ENCODE measurements at places on chromosomes 1 and 21. TPM values are rescaled to one million over a fixed set of nuclear protein-coding genes. Genes with fewer than 3 reads are reported as not detected.

GRCh38 chr1:117739504-117739903, 133.7 kb downstream of the TENT5C start:
- DNase-seq, result no peak

DENND2D gene
- 113 TPM for total RNA-seq

NGF gene
- total RNA-seq, result 0.97 TPM

SYDE2 gene
- 21.3 TPM for total RNA-seq

GRCh38 chr1:61490924-61491323, 234.0 kb downstream of the TM2D1 start:
- no peak for DNase-seq

DNA sequence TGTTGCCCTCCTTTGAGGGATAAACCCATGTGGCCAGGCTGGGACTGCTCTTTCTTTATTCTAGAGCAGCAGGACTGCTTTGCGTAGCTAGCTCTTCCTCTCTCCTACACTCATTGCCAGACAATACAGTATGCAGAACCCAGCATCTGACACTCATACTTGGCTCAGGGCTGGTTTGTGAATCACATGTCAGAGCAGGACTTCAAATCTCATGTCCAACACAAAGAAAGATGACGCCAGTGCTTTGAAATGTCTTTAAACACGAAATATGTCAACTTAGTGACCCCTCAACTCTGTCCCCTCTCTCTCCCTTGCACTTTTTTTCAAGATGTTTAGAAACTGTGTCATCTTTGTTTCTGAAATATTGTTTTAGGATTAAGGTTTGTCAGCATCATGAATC, 135.0 kb downstream of the TGFB2 start:
- no peak for DNase-seq

GRCh38 chr1:167412072-167412471, 106.3 kb downstream of the CD247 start:
- DNase-seq, result no peak

- DNase-seq, result peak; percentile 26
Measured at GRCh38 chr1:24900486-24900849, 29.6 kb downstream of the RUNX3 start.

DNA sequence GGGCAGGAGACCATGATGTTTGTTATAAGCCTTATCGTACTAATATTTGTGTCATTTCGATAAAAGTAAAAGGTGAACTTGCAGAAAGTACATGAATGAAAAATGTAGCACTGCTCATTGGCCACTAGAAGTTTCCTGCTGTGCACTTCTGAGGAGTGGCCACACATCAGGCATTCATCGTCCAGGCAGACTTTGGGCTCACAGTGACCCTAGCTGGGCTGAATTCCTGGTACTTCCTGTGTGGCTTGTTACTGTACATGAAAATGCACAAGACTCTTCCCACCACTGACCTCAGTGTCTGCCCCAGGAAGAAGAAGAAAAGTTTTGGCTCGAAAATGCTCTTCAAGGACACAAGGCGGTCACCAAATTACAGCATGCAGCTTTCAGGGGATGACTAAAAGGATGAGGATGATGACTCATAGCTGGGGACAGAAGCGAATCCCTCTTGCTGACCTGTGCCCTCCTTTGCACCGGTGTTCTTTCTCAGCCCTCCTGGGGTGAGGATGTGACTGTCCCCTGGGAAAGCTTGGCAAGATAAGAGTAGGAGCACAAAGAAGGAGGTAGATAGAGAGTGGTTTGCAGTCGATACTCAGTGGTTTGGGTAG, 252.4 kb upstream of the KAZN start:
- no peak for DNase-seq

DNA sequence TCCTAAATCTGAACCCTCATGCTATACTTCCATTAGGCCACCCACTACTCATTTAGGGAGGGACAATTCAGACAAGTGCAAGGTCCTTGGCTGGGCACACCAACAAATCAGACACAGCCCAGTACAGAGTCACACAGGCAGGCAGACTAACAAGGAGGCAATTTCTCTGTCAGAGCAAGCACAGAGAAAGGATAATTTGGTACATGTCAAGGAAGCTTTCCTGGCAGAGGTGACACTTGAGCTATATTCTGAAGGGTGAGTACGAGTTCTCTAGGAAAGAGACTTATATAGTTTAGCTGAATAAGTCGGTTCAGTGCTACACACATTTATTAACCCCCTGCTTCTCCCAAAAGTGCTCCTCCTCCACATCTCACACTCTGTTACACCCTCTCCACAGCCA, 455.9 kb downstream of the OMA1 start:
- DNase-seq, result no peak

DNA sequence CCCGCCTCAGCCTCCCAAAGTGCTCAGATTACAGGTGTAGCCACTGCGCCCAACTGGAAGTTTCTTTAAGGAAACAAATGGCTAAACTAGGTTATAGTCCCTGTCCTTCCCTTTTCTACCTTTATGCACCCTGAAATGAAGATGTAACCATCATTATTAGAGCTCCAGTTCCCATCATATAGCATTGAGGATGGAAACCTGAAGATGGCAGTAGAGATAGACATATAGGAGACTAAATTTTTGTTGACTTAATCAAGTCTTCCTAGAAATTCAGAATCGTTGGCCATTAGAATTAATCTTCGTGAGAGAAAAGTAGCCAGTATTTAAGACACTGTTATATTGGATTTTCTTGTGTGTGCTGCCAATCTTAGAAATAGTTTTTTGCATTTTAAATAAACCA, 1016.3 kb upstream of the NCAM2 start:
- DNase-seq, result no peak

DNA sequence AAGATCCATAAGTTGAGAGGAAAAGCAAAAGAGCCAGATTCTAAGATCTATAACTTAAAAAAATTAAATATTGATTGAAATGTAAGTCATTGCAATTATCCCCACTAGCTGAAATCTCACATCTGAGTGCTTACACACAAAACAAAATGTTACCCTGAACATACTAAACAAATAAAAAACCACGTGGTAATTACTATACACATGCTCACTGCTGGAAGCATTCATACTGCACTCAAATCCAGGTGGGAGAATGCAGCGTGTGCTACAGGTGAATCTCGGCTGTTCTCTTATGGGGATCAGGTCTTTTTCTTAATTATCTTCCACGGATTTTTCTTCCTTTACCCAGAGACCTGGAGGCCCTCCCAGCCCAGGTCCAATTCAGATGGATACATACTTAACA, 74.3 kb downstream of the SDC3 start:
- no peak for DNase-seq

DNA sequence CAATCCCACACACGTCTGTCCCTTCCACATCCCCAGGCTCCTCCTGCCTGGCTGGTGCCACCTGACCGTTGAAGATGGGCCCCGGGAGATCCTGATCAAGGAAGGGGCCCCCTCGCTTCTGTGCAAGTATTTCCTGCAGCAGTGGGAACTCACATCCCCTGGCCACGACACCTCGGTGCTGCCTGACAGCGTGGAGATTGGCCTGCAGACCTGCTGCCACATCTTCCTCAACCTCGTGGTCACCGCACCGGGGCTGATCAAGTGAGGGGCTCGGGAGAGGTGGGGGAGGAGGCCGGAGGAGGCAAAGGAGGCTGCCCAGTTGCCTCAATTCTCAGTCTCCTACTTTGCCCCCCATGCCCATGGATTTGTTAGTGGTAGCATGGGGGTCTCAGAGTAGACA, 5.6 kb downstream of the NCDN start:
- no peak for DNase-seq

SYTL1 gene
- 29.3 TPM for total RNA-seq

FCGR2B gene
- 31.9 TPM for total RNA-seq

- DNase-seq, result no peak
Measured at GRCh38 chr1:206464456-206464964, 5.8 kb upstream of the IKBKE start.

DNA sequence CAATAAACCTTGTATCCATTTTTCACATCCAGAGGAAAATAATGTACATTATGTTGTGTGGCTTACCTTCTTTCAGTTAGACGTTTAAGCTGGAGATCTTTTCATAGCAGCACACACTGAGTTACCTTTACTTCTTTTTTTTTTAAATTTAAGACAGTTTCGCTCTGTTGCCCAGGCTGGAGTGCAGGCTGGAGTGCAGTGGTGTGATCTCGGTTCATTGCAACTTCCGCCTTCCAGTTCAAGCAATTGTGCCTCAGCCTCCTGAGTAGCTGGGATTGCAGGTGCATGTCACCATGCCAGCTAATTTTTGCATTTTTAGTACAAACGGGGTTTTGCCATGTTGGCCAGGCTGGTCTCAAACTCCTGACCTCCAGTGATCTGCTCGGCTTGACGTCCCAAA, 7.4 kb upstream of the CAMTA1 start:
- DNase-seq, result no peak

GRCh38 chr1:26161415-26162219, 2.7 kb downstream of the FAM110D start:
- peak; percentile 70 for DNase-seq

GRCh38 chr1:94803517-94804441, 16.4 kb upstream of the SLC44A3 start:
- DNase-seq, result no peak

WDR64 gene
- not detected for total RNA-seq

GRCh38 chr1:61000327-61000726, 82.0 kb upstream of the NFIA start:
- DNase-seq, result no peak

GRCh38 chr1:30969903-30970302, 61.3 kb upstream of the SDC3 start:
- DNase-seq, result no peak

SLC1A7 gene
- total RNA-seq, result 0.68 TPM

HRNR gene
- total RNA-seq, result not detected

GRCh38 chr1:55140546-55140983, 74.6 kb downstream of the USP24 start:
- DNase-seq, result no peak

DNA sequence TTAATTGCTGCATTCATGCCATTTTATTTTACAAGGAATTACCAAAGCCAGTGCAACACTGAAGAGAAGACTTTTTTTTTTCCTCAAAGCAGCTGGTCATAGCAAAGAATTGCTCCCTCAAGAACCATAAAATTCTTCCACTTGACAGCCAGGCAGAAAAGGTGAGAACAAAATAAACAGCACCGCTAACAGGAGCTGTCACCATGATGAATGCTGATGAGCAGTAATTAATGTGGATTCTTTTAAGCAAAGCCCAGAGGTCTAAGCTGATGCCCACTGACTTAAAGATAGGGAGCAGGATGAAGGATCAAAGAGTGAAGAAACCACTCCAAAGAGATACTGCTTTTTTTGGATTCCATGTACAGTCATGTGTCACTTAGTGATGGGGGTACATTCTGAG, 428.4 kb downstream of the BRINP3 start:
- DNase-seq, result no peak

SRRM1 gene
- 115 TPM for total RNA-seq

DNA sequence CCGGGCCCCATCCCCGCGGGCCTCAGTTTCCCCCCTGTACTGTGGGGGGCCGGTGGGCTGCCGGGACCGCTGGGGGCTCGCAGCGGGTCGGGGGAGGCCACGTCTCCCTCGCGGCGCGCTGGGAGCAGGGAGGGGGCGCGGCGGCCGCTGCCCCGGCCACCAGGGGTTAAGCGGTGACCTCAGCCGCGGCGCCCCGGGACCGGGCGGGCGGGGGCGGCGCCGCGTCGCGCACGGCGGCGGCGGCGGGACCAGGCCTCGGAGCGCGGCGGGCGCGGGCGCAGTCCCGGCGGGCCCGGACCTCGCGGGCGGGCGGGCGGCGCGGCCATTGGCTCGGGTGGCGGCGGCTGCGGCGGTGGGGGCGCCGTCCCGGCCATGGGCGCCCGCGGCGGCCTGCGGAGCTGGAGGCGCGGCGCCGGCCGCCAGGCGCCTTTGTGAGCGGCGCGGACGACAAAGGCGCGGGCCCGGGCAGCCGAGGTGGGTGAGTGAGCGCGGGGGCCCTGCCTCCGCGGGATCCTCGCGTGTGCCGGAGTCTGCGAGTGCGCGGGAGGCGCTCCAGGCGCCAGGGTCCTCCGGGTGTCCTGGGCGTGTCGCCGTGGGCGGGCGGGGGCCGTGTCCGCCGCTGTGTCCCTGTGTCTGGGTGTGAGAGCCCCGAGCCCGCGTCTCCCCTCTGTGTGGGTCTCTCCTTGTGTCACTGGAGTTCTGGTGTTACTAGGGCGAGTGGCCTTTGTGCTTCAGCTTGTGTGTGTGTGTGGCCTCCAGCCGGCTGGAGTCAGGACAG, at the start of gene ARHGEF10L:
Gene ARHGEF10L (plus strand): TSS at position 222 of the 778 bp plus-strand sequence. CDS start 40,898 bp downstream, outside the sequence.
- no peak for DNase-seq

- no peak for DNase-seq
Measured at GRCh38 chr1:54275349-54275748, 75.4 kb downstream of the MRPL37 start.
